Left ventricle myocardium inferior (tissue), 1 donor: ENCODE measurements at places on chromosomes 12 and 14. TPM values are rescaled to one million over a fixed set of nuclear protein-coding genes. Genes with fewer than 3 reads are reported as not detected.

The DACT1 gene
- total RNA-seq: 3.4 TPM

The NELL2 gene
- total RNA-seq: 0.55 TPM

GRCh38 chr12:127169321-127170181 lies 1097.4 kb upstream of the TMEM132C start:
- H3K4me1 ChIP-seq: peaks cover 4% of the 10 kb centered on the region
- H3K27me3 ChIP-seq: peaks cover 19% of the 10 kb centered on the region
- H3K27ac ChIP-seq: no peak overlapping the region
- H3K36me3 ChIP-seq: no peaks in the 10 kb centered on the region

The WNT5B gene
- 2.1 TPM for total RNA-seq

- DNase-seq: no peak
- no peaks in the 10 kb centered on the region for H3K36me3 ChIP-seq
- peaks cover 8% of the 10 kb centered on the region for H3K4me1 ChIP-seq
- no peaks in the 10 kb centered on the region for H3K27me3 ChIP-seq
- no peak overlapping the region for H3K4me3 ChIP-seq
Observed at GRCh38 chr12:90112666-90113065, 404.0 kb upstream of the ATP2B1 start.

The KIF5A gene
- total RNA-seq: 0.08 TPM

GRCh38 chr14:58296726-58297125 lies 1.6 kb upstream of the ARID4A start:
- DNase-seq: no peak
- H3K27ac ChIP-seq: peak overlapping the region; percentile 98
- no peaks in the 10 kb centered on the region for H3K27me3 ChIP-seq
- peaks cover 42% of the 10 kb centered on the region for H3K36me3 ChIP-seq

The WNT1 gene
- total RNA-seq: not detected

- no peak overlapping the region for H3K27ac ChIP-seq
- no peak overlapping the region for H3K4me3 ChIP-seq
- no peaks in the 10 kb centered on the region for H3K4me1 ChIP-seq
- DNase-seq: no peak
- H3K27me3 ChIP-seq: no peaks in the 10 kb centered on the region
- no peaks in the 10 kb centered on the region for H3K36me3 ChIP-seq
Observed at GRCh38 chr12:118618695-118619094, 242.3 kb downstream of the SUDS3 start.

The RPS6KL1 gene
- 20.5 TPM for total RNA-seq

The LGR5 gene
- total RNA-seq: not detected

The WIF1 gene
- not detected for total RNA-seq

The TAS2R14 gene
- 0.58 TPM for total RNA-seq

The AQP6 gene
- not detected for total RNA-seq
